ENCODE measurements at places on chromosomes 7 and 10. TPM values are rescaled to one million over a fixed set of nuclear protein-coding genes. Genes with fewer than 3 reads are reported as not detected.

The OPN4 gene
- polyA plus RNA-seq: not detected

The GTF2I gene
- polyA plus RNA-seq: 40.8 TPM

- no peak for DNase-seq
Observed at GRCh38 chr10:117370205-117370604, 5.0 kb downstream of the PDZD8 start.

- peak; percentile 21 for DNase-seq
Observed at GRCh38 chr10:127945341-127945758, 38.4 kb downstream of the PTPRE start.

DNA sequence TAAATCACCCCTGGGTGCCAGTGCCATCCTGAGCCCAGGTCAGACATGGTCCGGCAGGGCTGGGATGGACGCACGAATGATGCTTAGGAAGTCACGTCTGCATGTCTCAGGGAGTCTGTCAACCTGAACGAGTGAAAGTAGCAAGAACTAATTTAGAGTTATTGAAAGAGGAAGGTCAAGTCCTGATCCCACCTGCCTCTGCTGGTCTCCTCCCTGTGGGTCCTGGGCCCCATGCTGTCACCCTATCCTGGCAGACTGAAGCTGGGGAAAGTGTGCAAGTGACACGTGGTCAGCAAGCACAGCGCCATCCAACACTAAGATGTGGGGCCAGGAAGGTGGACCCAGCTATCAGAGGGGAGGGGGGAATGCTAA lies 26.1 kb upstream of the GRID1 start:
- DNase-seq: no peak

DNA sequence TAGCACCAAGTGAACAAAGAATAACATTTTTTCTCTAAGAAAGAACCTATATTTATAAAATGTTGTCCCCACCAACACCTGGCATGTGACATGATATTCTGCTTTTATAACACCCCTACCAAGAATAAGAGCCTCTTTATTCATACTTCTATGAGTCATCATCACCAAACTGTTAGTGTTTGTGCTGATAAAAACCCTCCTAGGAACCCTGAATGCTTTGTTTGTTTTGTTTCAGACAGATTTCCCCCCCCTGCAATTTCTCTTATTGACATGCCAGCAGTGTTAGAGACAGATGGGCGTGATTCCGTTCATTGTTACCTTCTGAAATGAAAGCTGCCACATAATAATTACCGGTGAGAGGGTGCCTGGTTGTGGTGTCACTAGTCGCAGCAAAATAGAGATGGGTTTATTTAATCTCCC lies 651.1 kb downstream of the SORCS1 start:
- no peak for DNase-seq

DNA sequence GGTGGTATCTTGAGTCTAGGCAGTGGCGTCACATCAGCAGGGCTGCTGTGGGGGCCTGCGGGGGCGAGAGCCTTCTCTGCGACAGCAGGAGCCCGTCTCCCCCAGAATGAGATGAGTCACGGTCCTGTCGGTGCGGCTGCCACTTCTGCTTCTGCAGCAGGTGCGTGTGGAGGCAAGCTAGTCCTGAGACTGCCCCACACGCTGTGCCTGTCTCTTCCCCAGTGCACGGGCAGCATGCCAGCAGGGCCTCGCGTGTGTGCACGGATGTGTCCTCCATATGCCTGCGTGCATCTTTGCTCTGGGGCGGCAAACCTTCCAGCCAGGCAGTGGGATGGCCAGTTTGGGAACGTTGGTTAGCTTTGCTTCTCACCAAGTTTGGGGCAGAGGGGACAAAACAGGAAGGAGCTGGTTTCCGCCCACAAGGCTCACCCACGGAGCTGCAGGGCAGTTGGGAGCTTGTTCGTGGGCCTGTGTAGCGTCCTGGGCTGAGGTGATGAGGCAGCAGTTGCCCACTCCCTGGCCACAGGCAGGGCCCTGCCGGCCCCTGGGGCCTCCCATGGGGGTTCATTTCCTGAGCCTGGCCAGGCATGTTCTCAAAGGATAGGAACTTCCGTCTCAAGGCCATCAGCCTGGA lies 60.8 kb upstream of the PPIF start:
- peak; percentile 89 for DNase-seq

GRCh38 chr10:122208571-122209430 lies 62.3 kb upstream of the BTBD16 start:
- no peak for DNase-seq

DNA sequence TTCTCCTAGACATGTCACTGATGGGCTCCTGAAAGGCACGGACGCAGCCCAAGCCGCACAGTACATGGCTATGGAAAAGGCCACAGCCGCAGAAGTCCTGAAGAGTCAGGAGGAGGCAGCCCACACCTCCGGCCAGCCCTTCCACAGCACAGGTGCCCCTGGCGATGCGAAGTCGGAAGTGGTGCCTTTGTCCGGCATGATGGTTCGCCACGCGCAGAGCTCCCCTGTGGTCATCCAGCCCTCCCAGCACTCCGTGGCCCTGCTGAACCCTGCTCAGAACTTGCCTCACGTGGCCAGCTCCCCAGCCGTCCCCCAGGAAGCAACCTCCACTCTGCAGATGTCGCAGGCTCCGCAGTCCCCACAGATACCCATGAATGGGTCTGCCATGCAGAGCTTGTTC lies 199.4 kb downstream of the ARHGAP21 start:
- DNase-seq: no peak

DNA sequence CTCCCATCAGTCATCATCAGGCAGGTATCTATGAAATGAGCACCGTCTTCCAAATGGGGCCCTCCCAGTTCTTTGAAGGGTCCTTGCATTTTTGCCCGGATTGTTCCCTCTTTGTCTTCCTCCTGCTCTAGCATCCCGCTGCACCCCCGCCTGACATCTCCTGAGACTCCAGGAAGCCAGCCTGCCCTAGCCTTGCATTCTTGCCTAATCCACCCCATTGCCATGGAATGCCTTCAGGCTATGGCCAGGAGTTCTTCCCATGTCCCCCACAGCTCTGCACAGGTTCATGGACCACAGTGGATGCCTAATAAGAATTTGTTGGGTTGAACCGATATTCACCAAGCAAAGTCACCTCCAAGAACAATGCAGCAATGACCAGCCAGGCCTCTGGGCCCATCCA lies 62.1 kb downstream of the ZMIZ1 start:
- no peak for DNase-seq
